NCI-H1048 (cell line): ENCODE measurements at places on chromosomes 7 and 10.

DNA sequence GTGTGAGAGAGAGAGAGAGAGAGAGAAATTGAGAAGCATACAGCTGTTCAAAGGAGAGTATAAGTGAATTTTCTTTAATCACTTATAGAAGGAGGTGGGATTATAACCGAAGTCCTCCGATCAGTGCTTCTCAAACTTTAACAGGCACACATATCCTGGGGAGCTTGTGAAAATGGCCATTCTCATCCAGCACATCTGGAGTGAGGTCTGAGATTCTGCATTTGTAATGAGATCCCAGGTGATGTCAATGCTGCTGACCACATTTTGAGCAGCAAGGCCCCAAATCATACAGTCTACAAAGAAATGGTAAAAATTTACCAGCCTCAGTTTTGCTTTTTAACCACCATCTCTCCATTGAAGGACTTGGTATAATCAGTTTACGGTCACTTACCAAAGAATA, 219.0 kb downstream of the PTEN start:
- no peak for DNase-seq

DNA sequence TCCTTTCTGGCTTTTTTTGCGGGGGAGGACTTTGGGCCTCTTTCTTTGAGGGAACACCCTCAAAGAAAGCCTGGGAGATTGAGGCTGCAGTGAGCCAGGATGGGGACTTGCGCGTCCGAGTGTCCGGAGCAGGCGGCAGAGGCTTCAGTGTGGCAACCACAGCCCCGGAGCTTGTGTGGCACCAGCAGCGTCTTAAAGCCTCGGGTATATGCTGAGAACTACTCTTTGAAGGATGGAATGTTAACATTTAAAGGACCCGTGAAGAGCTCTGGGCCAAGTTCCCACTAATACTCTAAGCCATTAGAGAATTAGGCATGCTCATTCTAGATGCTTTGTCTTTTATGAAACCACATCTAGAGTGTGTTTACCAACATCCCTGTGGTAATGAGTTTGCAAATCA, 168.2 kb downstream of the SEPTIN7 start:
- DNase-seq, result no peak

DNA sequence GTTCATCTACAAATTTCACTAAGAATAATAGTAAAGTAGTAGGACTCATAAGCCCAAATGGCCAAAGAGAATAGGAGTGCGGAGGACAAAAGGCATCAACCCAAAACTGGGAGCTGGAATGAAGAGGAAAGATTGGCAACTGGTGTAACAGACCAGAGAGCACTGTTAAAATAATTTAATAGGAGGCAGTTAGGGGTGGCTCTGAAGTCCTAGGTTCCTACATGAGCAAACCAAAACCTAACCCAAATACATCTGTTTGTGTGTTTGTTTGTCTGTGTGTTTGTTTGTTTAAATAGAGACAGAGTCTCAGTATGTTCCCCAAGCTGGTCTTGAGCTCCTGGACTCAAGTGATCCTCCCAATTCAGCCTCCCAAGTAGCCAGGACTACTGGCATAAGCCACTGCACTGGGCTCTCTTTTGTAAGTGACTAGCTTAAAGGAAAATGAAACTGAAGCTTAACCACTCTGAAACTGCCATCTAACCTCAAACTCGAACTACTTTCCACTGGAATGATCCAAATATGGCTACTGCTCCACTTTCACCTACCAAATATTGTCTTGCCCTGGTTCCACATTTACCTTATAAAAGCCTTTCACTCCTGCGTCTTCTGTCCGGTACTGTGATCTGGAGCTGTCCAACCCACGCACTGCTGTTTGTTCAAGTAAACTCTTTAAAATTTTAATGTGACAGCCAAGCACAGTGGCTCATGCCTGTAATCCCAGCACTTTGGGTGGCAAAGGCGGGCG, 94.9 kb downstream of the AKR1D1 start:
- no peak for DNase-seq

DNA sequence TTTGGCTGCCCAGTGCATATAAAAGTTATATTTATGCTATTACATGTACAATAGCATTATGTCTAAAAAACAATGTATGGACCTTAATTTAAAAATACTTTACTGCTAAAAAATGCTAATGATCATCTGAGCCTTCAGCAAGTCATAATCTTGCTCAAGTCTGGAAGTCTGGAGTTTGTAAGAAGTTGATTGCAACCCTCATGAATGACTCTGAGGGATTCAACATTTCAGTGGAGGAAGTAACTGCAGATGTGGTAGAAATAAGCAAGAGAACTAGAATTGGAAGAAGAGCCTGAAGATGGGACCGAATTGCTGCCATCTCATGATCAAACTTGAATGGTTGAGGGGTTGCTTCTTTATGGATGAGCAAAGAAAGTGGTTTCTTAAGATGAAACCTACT, 13.0 kb upstream of the ADAMTS14 start:
- DNase-seq, result no peak

DNA sequence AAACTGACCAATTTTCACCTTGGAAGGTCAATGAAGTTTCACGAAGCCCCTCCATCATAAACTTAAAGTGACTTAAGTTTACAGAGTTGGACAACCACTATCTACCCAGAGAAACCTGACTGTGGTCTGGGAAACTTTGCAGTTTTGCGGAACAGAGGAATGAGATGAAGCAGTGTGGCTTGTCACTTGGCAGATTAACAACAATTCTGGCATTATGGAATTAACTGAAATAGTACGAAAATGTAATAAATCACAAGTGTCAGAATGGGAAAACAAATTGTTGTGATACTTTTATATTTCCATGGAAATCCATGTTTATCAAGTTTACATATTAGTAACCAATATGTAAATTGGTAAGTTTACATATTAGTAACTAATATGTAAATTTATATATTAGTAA, 4.9 kb downstream of the KMT2C start:
- no peak for DNase-seq
